Head of caudate nucleus (tissue), 42 donors: ENCODE measurements at places on chromosomes 1 and 21.

DNA sequence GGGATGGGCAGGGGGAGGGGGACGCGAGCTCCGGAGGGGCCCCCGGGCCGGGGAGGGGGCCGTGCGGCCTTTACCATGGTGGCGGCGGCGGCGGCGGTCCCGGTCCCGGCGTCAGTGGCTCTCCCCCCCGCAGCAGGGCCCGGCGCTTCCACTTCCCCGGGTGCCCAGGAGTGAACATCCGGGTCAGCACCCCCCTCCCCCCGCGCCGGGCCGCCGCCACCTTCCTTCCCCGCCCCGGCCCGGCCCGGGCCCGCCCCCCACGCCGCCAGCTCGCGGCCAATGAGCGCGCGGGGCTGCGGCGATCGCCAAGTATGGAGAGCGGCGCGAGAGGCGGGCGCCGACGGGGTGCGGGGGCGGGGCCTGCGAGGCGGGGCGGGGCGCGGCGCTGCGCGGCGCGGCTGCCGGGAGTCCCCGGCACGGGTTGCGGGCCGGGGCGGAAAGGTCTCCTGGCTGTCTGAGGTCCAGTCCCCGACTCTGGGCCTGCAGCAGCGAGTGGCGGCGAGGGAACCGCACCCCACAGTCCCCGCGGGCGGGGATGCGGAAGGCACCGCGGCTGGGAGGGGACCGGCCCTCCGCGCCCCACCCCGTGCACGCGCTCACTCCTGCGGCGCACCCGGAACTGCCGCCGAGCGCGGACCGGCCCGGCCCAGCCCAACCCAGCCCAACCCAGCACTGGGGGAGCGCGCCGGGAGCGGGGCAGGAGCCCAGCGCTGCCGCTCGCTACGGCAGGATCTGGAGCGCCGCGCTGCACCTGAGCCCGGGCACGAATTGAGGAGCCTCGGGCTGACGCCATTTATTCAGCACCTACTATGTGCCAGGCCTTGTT, at the start of gene CAPZB:
TSS of gene CAPZB (minus strand) at position 178 of the 826 bp plus-strand sequence. CDS start at position 77, 101 bp downstream.
- DNase-seq: peak; percentile 96

DNA sequence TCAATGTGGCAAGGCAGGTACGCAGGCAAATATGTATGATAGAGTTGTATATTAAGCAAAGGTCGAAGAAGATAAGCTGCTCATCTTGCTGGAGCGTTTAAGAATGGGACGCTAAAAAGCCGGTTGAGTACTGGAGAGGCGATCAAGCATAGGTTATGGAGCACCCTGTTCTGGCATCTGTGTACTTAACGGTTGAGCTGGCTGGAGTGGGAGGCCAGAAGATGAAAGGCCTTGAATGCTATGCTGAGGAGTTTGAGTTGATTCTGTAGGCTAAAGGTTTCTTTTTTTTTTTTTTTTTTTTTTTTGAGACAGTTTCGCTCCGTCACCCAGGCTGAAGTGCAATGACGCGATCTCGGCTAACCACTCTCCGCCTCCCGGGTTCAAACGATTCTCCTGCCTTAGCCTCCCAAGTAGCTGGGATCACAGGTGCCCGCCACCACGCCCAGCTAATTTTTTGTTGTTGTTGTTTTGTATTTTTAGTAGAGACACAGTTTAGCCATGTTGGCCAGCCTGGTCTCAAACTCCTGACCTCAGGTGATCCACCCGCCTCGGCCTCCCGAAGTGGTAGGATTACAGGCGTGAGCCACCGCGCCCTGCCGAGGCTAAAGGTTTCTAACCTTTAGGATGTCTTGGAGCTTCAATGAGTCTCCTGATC, 850 bp upstream of the KHDC4 start:
- DNase-seq: no peak

DNA sequence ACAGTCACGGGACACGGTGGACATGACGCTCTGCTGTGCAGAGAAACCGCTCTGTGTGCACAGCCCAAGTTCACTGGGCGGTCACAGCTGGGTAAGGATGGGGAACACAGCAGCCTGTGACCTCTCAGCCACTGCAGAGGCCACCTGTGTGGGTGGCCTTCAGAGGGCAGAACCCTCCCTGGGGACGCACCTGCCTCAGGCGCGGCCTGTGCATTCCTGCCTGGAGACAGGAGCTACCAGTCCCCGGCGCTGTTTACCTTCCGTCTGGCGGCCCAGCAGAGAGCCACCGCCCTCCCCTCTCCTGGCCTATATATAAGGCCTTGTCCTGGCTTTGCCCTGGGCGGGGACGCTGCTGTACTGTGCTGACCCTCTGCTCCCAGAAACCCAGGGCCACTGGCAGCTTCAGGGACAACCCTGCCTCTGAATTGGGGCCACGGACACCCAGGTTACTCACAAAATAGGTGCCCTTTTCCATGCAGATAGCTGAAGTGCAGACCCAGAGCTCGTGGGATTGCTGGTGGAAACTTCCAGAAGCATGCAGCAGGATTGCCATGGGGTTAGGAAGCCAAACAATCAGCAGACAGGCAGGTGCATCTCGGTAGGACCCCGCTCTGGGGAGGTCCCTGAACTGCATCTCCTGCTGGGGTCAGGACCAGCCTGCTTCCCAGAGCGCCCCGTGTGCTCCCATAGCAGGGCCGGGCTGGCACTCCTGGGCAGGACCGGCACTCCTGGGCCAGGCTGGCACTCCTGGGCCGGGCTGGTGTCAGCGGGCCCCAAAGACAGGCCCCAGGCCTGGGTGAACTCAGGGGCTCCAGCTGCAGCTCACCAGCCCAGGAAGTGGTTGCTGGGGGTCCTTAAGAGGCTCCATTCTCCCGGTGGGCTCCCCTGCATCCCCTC, 83.6 kb downstream of the SIK1 start:
- no peak for DNase-seq

DNA sequence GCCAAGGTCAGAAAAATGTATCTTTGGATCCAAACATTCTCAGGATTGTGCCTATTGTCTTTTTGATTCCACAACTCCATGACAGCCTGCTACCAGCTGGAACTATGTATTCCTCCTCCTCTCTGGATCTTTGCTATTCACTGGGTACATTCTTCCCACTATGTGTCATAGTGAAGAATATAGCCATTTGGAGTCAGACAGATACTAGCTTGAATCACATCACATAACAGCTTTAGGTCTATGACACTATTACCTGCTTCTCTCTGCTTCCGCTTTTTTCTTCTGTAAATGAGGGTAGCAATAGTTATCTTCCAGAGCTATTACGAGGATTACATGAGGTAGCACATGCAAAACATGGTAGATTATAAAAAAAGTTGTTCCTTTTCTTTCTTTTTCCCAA, 5.4 kb upstream of the EXO1 start:
- DNase-seq: no peak

DNA sequence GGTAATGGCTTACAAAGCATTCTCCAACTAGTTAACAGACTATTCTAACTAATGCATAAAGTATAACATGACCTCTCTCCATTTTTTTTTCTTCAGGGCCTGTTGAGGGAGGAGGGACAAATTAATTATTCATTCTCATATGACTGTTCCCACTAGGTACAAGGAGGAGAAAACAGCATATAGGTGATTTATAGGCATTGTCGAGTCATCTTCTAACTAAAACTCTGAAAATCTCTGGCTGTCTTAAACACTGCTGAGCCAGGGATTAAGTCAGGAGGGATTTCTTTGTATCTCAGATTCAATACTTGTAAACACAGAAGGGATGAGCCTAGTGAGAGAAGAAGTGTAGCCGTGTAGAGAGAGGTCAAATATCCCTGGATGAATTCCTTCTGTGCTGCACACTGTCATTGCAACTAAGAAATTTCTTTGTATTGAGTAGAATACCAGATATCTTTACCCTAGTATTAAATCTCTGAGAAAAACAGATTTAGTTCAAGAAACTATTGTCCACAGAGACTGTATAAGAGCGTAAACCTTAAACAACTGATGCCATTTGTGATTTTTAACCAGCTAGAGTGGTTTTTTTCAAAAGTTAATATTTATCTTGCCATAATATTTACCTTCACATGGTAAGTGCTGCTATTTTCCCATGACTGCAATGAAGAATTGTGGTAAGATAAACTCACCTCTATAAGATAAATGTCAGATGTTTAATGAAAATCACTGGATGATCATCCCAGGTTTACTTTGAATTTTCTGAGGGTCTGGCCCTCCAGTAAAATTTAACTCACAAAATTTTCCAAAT, 465.3 kb downstream of the RWDD3 start:
- no peak for DNase-seq

DNA sequence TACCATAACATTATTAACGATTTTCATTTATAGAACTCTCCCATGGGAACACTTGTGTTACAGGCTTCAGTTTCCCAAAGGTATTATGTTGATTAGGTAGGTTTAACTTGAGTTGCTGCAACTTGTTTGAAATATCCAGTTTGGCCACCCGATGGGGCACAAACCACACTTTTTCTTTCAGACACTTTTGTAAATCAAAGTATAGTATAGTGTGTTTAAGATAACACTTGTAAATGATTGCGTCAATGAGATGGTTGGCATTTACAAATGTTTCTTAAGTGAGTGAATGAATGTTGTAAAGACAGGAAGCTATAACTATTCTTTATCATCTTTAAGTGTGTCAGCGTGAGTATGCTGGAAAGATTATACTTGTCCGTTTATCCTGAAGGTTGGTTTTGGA, 4.3 kb downstream of the XPR1 start:
- DNase-seq: no peak

GRCh38 chr1:26314501-26314900, 3.3 kb upstream of the CD52 start:
- no peak for DNase-seq

- DNase-seq: no peak
Measured at GRCh38 chr1:183040547-183040971, 17.3 kb downstream of the LAMC1 start.

GRCh38 chr1:220221269-220221668, 51.0 kb downstream of the RAB3GAP2 start:
- DNase-seq: no peak

GRCh38 chr1:14896381-14897079, 257.0 kb upstream of the TMEM51 start:
- DNase-seq: no peak

DNA sequence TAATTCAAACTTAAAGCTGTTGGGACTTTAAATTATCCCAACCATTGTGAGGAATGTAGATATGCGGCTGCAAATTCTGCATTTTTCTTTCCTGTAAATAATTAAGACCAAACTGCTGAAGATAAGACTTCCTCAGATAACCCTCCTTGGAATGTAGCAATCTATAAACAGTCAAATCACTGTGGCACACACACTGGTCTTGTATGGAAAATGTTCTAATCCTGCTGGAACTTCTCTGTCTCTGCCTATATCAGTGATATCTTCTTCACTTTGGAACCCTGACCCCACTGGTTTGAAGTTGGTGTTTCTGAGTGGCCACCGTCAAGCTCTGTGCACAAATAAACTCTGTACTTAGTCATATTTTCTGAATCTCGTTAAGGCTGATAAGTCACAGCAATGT, 32.9 kb downstream of the HSF2BP start:
- DNase-seq: no peak

DNA sequence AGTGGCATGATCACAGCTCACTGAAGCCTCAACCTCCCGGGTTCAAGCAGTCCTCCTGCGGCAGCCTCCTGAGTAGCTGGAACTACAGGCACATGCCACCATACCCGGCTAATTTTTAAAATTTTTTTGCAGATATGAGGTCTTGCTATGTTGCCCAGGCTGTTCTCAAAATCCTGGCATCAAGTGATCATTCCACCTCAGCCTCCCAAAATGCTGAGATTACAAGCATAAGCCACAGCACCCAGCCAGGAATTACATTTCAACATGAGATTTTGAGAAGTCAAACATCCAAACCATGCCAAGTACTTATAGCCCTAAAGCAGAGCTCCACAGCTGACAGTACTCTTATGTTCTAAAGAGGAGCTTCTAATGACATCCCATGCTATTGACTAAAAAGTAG, 200.1 kb downstream of the FCRL5 start:
- no peak for DNase-seq

DNA sequence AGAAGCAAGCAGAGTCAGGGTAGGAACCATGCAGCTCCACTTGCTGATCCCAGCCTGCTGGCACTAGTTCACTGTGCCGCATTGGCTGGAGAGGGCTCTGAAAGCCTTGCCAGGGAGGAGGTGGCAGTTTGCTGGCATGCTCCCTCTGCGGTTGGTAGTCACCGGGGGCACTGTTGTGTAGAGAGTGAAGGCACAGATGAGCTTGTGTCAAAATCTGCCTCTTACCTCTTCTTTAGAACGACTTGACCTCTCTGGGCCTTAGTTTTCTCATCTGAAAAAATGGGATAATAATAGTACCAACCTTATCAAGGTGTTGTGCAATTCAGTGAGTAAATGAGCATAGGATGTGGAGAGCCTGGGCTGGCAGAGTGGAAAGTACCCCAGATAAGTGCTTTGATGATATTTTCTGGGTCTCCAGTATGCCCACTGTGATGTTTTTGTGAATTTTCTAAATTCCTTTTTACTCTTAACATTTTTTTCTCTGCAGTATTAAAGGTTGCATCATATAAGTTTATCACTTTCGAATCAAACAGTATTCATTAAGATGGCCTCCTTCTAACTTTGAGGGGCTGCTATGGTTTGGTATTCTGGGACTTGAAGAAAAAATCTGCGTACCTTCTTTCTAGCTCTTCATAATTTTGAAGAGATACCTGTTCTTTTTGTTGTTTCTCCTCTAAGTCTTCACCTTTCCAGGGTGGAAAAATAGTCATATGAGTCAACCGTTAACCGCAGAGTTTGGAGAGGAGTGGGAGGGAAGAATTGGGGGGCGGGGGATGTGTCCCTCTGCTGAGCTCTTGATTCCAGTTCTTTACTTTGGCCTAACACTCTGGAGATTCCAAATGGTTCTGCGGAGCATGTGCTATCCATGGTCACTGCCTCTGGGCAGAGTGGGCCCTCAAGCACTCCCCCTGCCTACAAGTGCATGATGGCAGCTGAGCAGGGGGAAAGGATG, 26.8 kb downstream of the SZRD1 start:
- DNase-seq: peak; percentile 78
